Activated CD4-positive, alpha-beta T cell treated with anti-CD3 and anti-CD28 coated beads for 36 hours (primary cell): ENCODE measurements at places on chromosomes 7 and 10. TPM values are rescaled to one million over a fixed set of nuclear protein-coding genes. Genes with fewer than 3 reads are reported as not detected.
A peak's percentile ranks its signal among the peaks of the same experiment; 100 is the strongest.

- H3K27me3 ChIP-seq = no peaks in the 10 kb centered on the region
- peaks cover 33% of the 10 kb centered on the region for H3K36me3 ChIP-seq
- DNase-seq = no peak
- H3K4me3 ChIP-seq = no peak overlapping the region
- peaks cover 3% of the 10 kb centered on the region for H3K4me1 ChIP-seq
Observed at GRCh38 chr10:15796098-15796759, 64.1 kb downstream of the MINDY3 start.

STRIP2 gene
- total RNA-seq = 41.3 TPM

- peak; percentile 57 for DNase-seq
- no peaks in the 10 kb centered on the region for H3K27me3 ChIP-seq
- H3K36me3 ChIP-seq = no peaks in the 10 kb centered on the region
- peaks cover 60% of the 10 kb centered on the region for H3K4me1 ChIP-seq
Observed at GRCh38 chr10:110617425-110618229, 26.5 kb upstream of the RBM20 start.

DNA sequence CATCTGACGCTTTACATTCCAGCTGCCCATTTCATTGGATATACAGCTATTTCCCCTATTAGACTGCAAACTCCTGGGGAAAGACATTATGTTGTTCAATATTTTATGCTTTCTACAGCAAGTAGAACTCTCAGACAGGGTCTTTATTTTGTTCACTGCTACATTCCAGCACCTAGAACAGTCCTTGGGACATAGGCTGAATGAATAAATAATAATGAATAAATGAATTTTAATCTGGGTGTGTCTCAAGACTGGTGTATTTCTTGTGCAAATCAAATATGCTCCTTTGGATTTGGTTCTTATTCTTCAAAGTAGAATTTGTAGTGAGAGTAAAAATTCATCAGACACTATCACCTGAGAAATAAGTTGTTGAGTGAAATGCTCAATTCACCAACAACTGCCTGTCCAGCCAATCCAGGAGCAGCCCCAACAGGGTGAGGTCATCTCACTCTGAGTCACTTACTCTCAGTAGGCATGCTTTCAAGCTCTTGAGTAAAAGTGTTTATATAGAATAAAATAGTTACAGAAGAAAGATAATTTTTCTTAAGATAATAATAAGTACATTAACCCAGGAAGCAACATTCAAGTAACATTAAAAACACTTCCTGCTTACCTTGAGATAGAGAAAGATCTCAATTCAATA lies 287.5 kb upstream of the NPVF start:
- peak; percentile 33 for DNase-seq
- H3K36me3 ChIP-seq = peaks cover 2% of the 10 kb centered on the region
- no peaks in the 10 kb centered on the region for H3K27me3 ChIP-seq
- H3K4me3 ChIP-seq = no peak overlapping the region

SOSTDC1 gene
- not detected for total RNA-seq

MALRD1 gene
- total RNA-seq = not detected

DNA sequence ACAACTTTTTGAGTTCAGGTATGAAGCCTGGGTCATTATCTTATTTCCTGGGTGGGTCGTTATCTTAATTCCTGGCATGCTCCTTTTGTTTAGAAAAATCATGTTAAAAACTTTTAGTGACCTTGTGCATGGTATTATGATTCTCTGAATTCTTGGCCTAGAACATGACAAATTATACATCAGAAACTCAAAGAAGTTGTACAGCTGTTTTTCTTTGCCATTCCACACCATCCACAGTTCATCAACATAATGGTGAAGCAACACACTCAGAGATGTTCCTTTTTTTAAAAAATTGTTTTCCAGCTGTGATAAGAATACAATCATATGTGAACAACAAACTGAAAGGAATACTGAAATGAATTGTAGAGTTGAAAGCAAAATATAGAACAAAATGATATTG lies 149.2 kb upstream of the SEMA3D start:
- no peak for DNase-seq
- no peak overlapping the region for H3K4me3 ChIP-seq
- H3K27me3 ChIP-seq = no peaks in the 10 kb centered on the region
- H3K27ac ChIP-seq = no peak overlapping the region
- no peaks in the 10 kb centered on the region for H3K36me3 ChIP-seq

DNA sequence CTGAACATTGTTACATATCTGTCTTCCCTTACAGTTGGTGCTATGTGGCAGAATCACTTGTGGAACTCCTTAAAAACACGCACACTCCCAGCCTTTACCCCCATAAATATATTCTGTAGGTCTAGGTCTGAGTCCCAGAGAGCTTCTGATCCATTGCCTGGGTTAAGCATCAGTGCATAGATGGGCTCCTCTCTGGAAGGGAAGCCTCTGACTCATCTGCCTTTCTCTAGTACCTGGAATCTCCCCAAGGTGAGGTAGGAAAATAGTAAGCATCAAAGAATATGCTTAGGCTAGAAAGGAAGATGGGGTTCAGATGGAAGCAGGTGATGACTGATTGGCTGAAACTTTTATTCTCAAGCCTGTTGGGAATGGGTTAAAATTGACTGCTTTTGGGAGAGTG lies 26.1 kb downstream of the PROSER2 start:
- H3K27me3 ChIP-seq = peaks cover 10% of the 10 kb centered on the region
- H3K4me3 ChIP-seq = no peak overlapping the region
- no peak overlapping the region for H3K27ac ChIP-seq
- no peaks in the 10 kb centered on the region for H3K36me3 ChIP-seq
- no peak for DNase-seq

GRCh38 chr7:43110791-43111535 lies 1.5 kb upstream of the HECW1 start:
- H3K27me3 ChIP-seq = peaks cover 54% of the 10 kb centered on the region
- no peak overlapping the region for H3K4me3 ChIP-seq
- DNase-seq = no peak
- no peak overlapping the region for H3K27ac ChIP-seq
- no peaks in the 10 kb centered on the region for H3K36me3 ChIP-seq
- H3K4me1 ChIP-seq = peaks cover 8% of the 10 kb centered on the region

DNA sequence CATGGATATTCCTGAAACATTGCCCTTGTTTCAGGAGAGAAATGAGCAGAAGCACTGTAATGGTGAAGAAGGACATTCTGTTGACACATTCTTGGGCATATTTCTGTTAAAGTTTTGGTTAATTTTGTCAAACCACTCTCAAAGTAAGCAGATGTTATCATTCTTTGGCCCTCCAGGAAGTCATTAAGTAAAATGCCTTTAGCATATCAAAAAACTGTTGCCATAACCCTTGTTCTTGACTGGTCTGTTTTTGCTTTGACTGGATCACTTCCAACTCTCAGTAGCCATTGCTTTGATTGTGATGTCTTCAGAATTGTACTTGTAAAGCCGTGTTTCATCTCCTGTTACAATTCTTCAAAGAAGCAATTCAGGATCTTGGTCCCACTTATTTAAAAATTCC lies 404.3 kb upstream of the LRRTM3 start:
- DNase-seq = no peak
- H3K27ac ChIP-seq = no peak overlapping the region
- no peaks in the 10 kb centered on the region for H3K27me3 ChIP-seq
- no peaks in the 10 kb centered on the region for H3K36me3 ChIP-seq

AGAP5 gene
- total RNA-seq = 7.1 TPM

GRCh38 chr10:125343118-125343925 lies 183.0 kb upstream of the CTBP2 start:
- DNase-seq = peak; percentile 12
- peaks cover 5% of the 10 kb centered on the region for H3K27me3 ChIP-seq
- no peaks in the 10 kb centered on the region for H3K4me1 ChIP-seq

DNA sequence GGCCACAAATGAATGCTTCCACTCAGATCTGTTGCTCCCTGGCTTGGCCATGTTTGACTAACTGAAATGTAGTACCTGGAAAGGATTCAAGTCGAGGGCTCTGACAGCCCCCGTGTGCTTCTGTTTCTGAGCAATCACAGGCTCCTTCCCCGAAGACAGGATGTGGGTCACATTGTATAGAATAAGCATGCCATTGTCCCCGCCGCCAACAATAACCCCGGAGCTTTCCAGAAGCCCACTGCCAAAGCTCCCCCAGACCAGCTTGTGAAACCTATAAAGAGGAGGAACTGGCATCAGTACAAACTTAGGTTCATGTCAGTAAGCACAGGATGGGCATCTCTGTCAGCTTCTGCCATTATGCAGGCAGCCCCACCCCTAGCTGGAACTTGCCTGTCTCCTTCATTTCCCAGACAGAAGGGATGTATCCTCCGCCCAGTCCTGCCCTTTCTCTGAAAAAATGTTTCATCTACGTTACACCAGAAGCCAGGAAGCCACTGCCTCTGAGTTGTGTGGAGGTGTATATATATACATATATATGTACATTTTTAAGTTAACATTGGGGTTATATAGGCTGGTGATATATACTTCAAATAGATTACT lies 10.3 kb downstream of the SEC31B start:
- H3K4me3 ChIP-seq = peak overlapping the region; percentile 35
- H3K4me1 ChIP-seq = peaks cover 69% of the 10 kb centered on the region
- peak overlapping the region; percentile 86 for H3K27ac ChIP-seq

DNA sequence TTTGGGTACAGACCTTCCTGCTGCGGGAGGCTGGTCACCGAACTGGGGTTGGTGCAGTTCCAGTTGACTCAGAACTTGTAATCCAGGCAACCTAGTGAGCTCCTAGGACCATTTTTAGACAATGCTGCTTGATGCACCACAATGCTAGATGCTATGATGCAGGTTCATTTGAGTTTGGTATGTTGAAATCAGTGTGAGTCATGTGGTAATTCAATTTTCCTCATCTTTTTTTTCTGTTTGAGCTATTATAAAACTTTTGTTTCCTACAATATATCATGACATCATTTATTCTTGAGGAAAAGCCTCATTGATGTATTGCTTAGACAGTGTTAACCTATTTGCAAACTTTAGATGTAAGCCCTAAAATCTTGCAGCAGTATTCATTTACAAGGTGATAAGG lies 40.9 kb upstream of the MTPN start:
- H3K27ac ChIP-seq = no peak overlapping the region
- peak; percentile 17 for DNase-seq
- no peaks in the 10 kb centered on the region for H3K36me3 ChIP-seq
- H3K4me1 ChIP-seq = peaks cover 18% of the 10 kb centered on the region

GRCh38 chr10:33716501-33717267 lies 382.2 kb upstream of the NRP1 start:
- H3K36me3 ChIP-seq = no peaks in the 10 kb centered on the region
- H3K4me3 ChIP-seq = no peak overlapping the region
- H3K27ac ChIP-seq = no peak overlapping the region
- no peaks in the 10 kb centered on the region for H3K27me3 ChIP-seq
- no peak for DNase-seq

DNA sequence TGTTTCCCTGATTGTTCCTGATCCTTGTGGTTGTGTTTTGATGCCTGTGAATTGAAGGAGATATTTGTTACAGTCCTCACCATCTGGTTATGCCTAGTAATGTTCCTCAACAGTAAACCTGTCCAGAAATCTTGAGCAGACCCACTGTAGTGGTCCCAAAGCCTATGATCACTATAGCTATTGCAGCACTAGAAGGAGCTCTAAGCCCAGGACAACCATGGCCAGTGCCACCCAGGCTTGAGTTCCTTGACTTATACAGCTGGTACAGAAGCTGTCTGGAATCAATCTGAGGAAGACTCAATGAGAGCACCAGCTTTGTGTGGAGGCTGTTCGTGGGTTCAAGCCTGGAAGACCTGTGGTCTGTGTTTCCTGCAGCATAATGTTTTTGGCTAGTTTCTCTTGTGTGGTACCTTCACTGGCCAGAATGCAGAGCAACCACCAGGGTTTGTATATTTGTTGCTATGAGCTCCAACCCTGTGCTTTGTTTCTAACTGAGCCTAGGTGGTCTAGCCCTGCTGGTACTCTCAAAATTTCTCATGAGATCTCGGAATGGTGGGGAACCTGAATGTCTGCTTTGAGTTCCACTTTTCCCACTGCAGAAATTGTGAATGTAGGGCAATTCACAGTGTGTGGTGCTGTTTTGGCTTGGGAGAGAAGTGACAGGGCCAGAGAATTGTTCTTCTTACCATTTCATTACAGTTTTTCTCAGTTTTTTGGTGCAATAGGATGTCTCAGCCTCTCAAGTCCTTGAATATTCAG lies 355.2 kb downstream of the SUGCT start:
- no peak overlapping the region for H3K27ac ChIP-seq
- H3K36me3 ChIP-seq = no peaks in the 10 kb centered on the region
- no peak for DNase-seq
- H3K27me3 ChIP-seq = no peaks in the 10 kb centered on the region
- no peak overlapping the region for H3K4me3 ChIP-seq
- H3K4me1 ChIP-seq = no peaks in the 10 kb centered on the region

DNA sequence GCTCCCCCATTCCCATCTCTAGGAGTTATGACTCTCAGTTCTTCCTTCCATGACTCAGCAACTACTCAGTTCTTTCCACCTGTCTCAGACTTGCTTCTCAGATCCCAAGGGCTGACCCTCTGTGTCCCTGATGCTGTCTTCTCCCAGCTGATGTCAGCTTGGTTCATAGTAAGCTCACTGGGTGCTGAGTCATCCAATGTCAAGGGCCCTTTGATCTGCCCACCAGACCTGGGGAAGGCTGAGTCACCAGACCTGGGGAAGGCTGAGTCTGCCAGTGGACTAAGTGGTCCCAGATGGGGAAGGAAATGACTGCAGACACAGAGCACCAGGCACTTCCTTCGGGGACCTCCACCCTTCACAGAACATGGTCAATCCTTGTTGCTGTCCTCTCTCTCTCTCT lies 76.1 kb upstream of the ZEB1 start:
- no peaks in the 10 kb centered on the region for H3K36me3 ChIP-seq
- peak; percentile 78 for DNase-seq
- peak overlapping the region; percentile 17 for H3K27ac ChIP-seq
- H3K4me3 ChIP-seq = no peak overlapping the region
- H3K4me1 ChIP-seq = peaks cover 16% of the 10 kb centered on the region

GRCh38 chr10:78829565-78829964 lies 239.2 kb upstream of the ZMIZ1 start:
- H3K4me3 ChIP-seq = no peak overlapping the region
- peaks cover 14% of the 10 kb centered on the region for H3K27me3 ChIP-seq
- no peaks in the 10 kb centered on the region for H3K4me1 ChIP-seq
- no peak overlapping the region for H3K27ac ChIP-seq
- no peaks in the 10 kb centered on the region for H3K36me3 ChIP-seq
- no peak for DNase-seq

GRCh38 chr7:99004781-99005500 lies 126.6 kb downstream of the TRRAP start:
- no peak overlapping the region for H3K4me3 ChIP-seq
- no peaks in the 10 kb centered on the region for H3K27me3 ChIP-seq
- no peak for DNase-seq
- no peak overlapping the region for H3K27ac ChIP-seq
- H3K4me1 ChIP-seq = no peaks in the 10 kb centered on the region
- H3K36me3 ChIP-seq = peaks cover 50% of the 10 kb centered on the region

- H3K36me3 ChIP-seq = no peaks in the 10 kb centered on the region
- DNase-seq = no peak
- H3K27ac ChIP-seq = no peak overlapping the region
Observed at GRCh38 chr7:130875-131780, 61.2 kb upstream of the FAM20C start.

DNA sequence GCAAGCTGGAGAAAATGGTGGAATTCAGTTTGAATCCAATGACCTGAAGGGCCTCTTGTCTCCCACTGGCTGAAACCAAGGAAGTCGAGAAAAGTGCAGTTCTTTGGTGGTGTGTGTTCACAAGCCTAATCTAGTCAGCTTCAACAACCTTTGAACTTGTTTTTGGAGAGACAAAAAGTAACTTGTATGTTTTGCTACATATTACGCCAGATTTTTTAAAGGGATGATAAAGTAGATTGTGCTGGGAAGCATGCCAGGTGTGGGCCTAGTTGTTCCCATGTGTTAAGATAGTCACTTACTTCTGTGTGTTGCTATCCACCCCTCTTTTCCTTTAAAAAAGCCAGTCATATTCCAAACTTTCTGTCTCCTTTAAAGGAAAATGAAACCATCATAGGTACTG lies 79.7 kb upstream of the FAM3C start:
- no peak overlapping the region for H3K4me3 ChIP-seq
- no peaks in the 10 kb centered on the region for H3K4me1 ChIP-seq
- peaks cover 4% of the 10 kb centered on the region for H3K27me3 ChIP-seq
- no peak overlapping the region for H3K27ac ChIP-seq
